SK-N-MC (cell line): ENCODE measurements at places on chromosomes 11 and 22.

GRCh38 chr11:33339247-33339646 is 82.1 kb downstream of the HIPK3 start:
- no peak for DNase-seq

GRCh38 chr11:13868710-13869397 is 93.7 kb upstream of the SPON1 start:
- no peak for DNase-seq

- DNase-seq = no peak
Observed at GRCh38 chr11:61560751-61561150, 20.1 kb downstream of the SYT7 start.

DNA sequence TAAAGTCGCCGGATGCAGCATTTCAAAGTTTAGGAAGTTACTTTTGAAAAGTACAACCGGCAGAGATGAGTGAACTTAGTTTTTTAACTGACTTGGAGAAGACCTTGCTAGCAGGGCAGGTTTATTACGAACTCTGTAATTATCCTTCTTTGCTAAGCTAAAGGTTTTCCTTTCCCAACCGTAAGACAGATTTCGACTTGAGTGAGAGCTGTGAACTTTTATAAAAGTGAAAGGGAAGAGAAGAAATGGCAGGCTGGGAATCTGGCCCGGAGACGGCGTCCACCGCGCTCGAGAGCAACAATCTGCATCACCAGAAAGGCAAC is 659 bp upstream of the TEAD1 start:
- DNase-seq = no peak

DNA sequence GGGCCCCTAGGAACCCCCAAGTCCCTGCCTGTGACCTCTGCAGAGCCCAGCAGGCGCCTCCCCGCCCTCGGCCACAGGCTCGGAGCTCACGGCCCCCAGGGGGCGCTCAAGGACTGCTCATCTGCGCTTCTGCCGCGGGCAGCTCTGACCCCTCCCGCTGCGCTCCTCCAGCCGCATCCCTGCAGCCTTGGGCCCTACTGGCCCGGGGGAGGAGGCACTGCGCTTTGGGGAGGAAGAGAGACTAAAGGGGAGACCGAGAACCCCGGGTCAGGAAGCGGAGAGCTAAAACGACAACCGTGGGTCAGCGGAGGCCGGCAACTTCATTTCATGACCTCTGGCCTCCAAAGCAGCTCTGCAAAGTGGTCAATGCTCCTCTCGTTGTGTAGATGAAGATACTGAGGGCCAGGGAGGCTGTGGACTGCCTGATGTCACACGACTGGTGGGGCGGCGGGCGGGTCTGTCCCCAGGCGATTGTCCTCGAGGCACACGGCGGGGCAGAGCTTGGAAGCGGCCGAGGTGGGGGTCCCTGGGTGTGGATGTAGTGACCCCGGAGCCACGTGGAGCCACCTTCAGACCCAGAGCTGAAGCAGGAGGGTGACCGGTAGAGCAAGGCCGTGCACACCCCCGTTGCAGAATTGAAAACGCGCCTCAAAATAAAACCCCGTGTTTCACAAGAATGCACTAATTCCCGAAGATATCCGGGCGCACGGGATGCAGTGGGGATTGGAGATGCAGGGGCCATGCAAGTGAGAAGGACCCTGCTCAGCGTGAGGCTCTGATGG is 2.7 kb upstream of the KRTAP5-6 start:
- no peak for DNase-seq

DNA sequence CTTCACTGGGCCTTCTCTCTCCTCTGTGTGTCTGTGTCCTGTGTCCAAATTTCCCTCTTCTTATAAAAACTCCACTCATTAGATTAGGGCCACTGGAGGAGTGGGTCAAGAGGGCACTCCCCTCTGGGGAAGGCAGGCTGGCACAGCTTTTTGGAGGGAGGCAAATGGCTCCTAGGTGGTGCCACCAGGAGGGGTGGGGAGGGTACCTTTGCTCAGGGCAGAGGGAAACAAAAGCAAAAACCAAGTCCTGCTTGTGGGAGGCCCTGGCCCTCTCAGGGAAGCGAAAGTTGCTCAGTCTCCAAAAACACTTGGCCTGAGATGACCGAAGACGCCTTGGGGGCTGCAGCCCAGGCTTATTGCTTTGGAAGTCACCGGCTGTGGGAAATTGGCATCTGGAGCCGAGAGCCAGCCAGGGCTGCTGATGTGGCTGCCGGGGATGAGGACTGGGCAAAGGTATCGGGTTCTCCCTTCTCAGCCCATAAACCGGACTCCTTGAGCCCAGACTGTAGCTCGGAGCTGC is 48.2 kb upstream of the ANO1 start:
- no peak for DNase-seq

GRCh38 chr22:27247701-27248434 is 553.7 kb downstream of the MN1 start:
- DNase-seq = peak; percentile 35

DNA sequence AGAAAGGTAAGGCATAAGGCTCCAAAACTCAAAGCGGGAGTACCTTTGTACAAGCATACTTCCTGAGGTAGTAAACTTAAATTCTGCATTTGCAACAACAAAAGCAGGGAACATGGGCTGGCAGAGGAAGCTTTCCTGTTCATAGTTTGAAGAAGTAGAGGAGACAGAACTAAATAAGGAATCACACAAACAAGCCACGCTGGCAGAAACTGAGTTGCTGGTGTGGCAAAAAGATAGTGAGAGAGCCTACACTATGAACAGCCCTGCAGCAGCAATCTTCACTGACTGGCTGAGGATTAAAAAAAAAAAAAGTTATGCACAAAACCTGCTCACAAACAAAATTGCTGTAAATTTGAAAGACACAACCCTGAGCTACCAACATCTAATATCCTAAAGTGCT is 46.5 kb downstream of the FCHSD2 start:
- no peak for DNase-seq

DNA sequence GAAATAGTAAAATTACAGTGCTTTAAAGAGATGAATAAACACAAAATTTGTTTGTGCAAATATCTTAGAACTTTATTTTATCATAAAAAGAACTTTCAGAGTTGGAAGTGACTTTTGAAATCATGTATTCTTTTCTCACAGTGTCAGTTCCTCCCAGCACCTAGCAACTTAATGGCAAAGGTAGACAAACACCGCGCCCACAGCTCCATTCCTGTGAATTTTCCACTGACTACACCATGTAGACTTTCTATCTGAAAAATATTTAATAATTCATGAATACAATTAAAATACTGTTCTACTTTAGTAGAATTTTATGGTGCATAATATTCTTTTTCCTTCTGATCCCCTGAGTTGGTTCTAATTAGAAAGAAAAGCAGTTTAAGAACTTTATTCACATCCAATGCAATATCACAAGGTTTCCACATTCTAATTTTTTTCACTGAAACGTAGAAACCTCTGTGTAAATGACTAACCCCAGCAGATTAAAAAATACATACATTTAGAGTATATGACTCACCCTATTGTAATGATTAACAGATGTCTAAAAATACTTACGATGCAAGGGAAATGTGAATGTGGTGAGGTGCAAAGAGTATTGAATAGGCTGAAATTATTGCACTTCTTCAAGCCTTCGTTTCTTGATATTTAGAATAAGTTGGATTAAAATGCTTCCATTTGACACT is 218.2 kb upstream of the CCDC179 start:
- no peak for DNase-seq

- DNase-seq = peak; percentile 2
Observed at GRCh38 chr11:24386546-24387397, 110.1 kb upstream of the LUZP2 start.

DNA sequence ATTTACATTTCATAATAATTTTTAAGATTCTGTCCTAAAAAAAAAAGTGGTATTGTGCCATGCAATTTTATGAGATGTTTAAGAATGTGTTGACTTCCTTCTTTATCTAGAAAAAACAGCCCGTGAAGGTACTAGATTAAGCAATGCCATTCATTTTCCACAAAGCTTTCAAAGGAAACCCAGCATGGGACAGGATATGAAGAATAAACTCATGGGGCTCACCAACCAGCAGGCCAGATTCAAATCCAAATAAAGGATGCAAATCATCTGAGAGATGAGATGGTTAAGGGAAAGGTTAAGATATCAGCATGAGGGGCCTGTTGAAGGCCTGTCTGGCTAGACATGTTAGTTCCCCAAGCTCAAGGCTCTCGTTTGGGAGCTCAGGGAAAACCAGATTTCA is 199.1 kb downstream of the SWAP70 start:
- peak; percentile 92 for DNase-seq

DNA sequence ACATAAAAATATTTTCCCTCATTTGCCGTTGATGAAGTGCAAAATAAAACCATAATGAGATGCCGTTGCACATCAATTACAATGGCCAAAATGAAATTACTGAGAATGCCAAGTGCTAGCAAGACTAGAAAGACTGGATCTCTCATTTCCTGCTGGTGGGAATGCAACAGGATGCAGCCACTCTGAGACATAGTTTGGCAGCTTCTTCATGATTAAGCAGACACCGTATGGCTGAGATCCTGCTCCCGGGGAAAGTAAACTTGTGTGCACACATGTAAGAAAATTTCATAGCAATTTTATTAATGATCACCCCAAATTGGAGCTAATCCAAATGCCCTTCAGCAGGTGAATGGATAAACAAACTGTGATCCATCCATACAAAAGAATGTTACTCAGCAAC is 1013.2 kb downstream of the TBC1D22A start:
- no peak for DNase-seq

GRCh38 chr11:124875943-124876817 is 10.9 kb downstream of the ROBO3 start:
- DNase-seq = peak; percentile 57

DNA sequence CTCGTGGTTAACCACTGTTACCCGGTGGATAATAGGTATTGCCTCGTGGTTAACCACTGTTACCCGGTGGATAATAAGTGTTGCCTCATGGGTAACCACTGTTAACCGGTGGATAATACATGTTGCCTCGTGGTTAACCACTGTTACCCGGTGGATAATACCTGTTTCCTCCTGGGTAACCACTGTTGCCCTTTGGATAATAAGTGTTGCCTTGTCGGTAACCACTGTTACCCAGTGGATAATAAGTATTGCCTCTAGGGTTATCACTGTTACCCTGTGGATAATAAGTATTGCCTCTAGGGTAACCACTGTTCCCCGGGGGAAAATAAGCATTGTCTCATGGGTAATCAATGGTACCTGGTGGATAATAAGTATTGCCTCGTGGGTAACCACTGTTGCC is 15.0 kb upstream of the NXPE4 start:
- DNase-seq = no peak

- no peak for DNase-seq
Observed at GRCh38 chr11:102981324-102981910, 25.9 kb upstream of the MMP13 start.

DNA sequence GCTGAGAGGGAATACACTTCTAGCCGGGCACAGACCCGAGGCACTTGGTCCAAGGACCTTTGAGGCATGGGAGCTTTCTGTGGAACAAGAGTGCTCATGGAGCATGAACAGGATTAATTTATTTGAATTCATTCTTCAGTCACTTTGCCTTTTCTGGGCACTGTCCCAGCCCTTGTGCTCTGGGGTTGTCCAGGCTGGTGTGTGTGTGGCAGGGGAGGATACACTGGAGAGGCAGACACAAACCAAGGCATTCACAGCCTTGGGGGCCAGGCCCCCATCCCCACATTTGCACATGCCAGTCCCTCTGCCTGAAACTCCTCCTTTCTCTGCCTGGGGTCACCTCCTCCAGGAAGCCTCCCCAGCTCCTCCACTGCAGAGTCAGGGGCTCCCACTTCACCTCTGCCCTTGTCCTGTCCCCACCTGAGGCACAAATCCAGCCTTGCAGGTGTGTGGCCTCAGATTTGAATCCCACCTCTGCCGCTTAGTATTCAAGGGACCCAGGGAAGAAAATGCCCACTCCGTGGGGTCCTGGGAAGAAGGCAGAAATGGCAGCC is 55.5 kb downstream of the MYO7A start:
- DNase-seq = no peak

DNA sequence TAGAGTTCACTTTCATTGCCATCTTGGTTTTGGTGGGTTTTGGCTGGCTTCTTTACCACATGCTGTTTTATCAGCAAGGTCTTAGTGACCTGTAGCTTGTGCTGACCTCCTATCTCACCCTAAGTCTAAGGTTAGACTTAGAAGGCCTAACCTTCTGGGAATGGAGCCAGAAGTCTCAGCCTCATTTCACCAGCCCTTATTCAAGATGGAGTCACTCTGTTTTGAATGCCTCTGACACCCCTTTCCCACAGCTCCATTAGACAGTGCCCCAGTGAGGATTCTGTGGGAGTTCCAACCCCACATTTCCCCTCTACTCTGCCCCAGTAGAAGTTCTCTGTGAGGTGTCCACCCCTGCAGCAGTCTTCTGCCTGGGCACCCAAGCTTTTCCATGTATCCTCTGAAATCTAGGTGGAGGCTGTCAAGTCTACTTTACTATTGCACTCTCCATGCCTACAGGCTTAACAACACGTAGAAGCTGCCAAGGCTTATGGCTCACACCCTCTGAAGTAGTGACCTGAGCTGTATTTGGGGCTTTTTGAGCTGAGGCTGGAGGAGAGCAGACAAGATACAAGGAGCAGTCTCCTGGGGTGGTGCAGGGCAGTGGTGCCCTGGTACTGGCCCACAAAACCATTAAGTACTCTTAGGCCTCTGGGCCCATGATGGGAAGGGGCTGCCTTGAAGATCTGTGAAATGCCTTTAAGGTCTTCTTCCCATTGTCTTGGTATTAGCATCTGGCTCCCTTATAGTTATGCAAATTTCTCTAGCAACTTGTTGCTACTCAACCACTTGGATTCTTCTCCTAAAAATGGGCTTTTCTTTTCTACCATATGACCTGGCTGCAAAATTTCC is 65.9 kb upstream of the SC5D start:
- no peak for DNase-seq

- DNase-seq = no peak
Observed at GRCh38 chr11:6544921-6545850, 48.1 kb downstream of the DNHD1 start.

GRCh38 chr11:17393472-17393871 is 5.0 kb upstream of the KCNJ11 start:
- no peak for DNase-seq
